NCI-H226 (cell line): ENCODE measurements at places on chromosomes 3 and 15.

DNA sequence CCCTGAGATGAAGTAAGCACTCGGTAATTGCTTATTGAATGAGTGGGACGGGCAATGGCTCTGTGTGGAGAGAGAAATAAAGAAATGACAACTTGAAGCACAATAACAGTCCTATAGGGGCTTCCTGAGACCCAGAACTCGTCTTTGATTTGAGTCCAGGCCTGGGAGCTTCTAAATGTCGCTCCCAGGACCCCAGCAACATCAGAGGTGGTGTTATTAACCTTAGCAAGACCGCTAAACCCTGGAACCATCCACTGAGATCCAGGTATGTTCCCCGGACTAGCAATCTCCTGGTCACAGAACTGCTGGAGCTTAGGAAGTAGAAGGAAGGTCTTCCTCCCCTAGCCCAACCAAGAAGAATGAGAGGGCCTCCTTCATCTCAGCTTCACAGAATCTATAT lies 160.0 kb downstream of the MINAR1 start:
- DNase-seq: no peak

GRCh38 chr3:43279532-43279931 lies 6.8 kb upstream of the SNRK start:
- DNase-seq: no peak

DNA sequence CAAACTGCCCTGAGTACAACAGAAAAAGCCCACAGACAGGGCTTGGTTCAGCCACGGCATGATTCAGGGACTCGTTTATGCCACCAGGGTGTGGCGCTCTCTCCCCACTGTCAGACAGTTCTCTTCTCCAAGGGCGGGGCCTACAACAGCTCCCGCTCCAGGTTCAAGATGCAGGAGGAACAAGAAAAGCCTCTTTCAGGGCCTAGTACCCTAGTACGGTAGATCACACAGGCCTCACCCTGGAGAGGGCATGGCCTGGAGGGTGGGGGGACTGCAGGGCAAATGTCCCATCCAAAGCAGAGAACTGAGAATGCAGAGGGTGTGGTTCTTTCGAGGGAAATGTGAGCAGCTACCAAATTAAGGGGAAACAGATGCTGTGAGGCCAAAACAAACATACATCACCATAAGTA lies 12.0 kb downstream of the MESD start:
- DNase-seq: no peak

DNA sequence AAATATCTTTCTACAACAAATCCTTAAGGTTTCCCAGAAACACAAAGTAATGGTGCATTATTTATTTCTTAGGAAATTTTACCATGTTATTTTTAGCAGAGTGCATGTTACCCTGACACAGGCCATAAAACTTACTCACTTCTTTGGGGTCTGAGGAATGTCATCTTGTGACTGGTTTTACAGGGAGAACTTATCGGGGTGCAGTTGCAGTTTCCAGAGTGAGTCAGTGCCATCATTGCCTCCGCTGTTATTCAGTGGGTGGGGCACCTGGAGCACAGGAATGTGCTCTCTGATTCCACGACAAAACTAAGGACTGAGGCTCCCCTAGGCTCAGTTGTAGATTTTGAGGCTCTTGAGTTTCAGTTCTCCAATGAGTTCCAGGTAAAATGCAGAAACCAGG lies 11.1 kb upstream of the GREM1 start:
- peak; percentile 27 for DNase-seq

DNA sequence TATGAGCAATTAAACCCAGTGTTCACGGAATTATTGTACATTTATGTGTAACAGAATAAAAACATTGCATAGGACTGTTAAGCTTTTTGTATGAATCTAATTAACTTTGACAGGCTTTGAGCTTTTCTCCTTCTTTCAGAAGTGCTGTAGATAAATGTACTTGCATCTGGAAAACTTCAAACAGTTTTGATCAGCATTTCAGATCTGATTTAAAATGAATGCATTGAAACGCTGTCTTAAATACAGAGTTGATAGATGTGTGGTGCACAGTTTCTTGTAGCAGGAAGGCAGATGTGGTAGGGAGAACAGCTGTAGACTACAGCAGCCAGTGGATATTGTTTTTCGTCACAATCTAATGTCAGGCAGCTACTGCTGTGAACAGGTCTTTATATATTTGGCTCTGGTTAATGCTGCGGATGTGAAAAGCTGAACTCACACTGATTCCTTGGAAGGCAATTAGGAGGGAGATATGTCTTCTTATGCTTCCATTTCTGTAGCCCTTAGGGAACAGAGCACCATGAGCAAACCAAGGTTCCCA lies 193.8 kb upstream of the GOLIM4 start:
- DNase-seq: no peak

GRCh38 chr15:69417581-69417980 lies 3.4 kb downstream of the KIF23 start:
- DNase-seq: no peak

DNA sequence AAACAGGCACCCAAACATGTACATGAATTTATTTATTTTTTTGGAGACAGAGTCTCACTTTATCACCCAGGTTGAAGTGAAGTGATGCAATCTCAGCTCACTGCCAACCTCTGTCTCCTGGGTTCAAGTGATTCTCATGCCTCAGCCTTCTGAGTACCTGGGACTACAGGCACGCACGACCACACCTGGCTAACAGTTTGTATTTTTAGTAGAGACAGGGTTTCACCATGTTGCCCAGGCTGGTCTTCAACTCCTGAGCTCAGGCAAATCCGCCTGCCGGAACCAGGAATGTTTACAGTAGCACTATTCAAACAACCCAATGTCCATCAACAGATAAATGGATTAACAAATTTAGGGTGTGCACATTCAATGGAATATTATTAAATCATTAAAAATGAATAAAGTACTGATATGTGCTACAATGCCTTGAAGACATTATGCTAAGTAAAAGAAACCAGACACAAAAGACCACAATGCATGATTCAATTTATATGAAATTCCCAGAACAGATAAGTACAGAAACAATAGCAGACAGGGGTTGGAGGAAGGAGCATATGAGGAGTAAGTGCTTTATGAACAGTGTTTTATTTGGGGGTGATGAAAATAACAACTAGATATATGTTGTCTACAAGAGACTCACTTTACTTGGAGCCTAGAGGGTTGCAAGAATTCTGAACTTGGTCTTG lies 1.3 kb downstream of the LEO1 start:
- DNase-seq: no peak

DNA sequence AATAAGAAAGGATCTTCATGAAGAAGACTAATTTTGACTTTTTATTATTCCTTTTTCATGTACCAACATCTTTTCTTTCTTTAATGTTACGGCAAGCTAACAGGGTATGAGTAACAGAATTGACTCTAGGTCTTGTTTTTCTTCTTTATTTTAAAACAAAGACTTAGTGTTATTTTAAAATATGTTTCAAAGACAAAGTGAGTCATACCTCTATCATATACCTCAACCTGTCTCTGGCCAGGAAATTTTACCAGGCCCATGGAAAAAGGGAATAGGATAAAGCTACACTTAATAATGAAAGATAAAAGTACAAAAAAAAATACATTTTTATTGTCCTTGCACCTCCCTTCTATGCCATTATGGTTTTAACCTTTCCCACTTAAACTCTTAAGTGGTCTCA lies 57.4 kb downstream of the ZNF148 start:
- no peak for DNase-seq

GRCh38 chr15:29449136-29449535 lies 179.5 kb upstream of the NSMCE3 start:
- DNase-seq: peak; percentile 8

DNA sequence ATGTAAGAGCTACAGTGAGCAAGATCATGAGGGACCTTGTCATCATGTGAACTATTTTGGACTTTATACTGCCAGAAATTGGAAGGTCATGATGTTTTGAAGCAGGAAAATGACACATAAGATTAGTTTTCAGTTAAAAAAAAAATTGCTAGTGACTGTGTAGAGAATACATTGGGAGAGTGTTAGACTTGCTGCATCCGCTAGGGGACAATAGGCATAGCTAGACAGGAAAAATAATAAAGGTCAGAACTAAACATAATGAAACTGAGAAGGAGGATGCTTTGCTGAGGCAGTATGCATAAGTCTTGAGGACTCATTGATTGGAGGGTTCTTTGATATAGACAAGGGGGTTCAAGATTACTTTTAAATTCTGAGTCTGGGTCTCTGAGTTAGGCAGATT lies 275.8 kb upstream of the KCNH8 start:
- no peak for DNase-seq

- DNase-seq: peak; percentile 37
Measured at GRCh38 chr3:15815696-15816095, 17.9 kb upstream of the ANKRD28 start.

DNA sequence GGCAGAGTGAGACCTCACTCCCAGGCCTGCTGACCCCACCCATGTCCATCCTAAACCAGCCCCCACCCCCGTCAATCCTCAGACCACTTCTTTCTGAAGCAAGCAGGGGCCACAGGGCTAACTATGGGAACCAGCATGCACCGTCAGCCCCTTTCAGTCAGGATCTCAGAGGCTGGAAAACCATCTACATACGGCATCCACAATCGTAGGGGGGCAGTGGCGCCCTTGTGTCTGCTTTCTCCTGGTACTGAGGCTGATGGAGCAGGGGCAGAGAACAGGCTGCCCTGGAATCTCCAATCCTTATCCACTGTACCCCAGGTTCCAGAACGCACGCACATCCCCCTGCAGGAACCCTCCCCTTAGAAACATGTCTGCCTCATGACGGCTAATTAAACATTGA lies 56.6 kb downstream of the XXYLT1 start:
- DNase-seq: no peak

- DNase-seq: no peak
Measured at GRCh38 chr15:44295750-44296431, 7.4 kb downstream of the GOLM2 start.

DNA sequence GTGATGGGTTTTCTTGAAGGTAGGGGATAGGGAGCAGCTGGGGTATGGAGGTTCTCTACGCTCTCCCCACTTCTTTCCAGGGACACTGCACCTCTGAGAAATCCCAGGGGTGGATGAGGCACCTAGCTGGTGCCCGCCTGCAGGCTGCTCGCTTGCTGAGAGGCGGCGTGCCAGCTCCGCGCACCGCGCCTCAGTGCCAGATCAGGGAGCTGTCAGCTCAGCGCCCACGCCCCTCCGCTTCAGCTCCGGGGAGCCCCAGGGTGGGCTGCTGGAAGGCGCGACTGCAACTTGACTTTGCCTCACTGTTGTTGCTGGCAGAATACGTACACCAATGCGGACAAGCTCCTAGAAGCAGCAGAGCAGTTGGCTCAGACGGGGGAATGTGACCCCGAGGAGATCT lies 345.7 kb upstream of the UMPS start:
- no peak for DNase-seq

- peak; percentile 33 for DNase-seq
Measured at GRCh38 chr3:193132964-193133363, 108.1 kb upstream of the PLAAT1 start.

DNA sequence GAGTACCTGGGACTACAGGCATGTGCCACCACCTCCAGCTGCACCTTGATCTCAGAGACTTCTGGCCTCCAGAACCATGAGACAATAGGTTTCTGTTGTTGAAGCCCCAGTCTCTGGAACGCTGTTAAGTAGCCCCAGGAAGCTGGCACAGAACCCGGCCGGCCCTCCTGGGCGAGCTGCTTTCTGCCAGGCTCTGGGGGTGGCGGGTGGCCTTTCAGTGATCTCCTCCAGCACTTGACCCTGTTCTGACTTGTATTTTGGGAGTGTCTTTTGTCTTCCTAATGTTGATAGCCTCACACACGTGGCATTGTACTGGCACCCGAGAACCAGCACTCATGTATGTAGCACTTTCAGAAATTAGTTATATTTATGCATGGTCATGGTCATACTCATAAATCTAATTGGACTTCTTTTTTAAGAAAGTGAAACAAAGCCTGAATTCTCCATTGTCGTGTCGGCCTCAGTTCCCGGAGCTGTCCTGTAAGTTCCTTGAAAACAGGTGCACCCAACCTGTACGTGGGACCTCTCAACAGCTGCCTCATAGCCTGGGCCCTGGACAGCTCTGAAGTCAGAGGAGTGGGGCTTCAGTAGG lies 74.0 kb downstream of the TFRC start:
- DNase-seq: no peak

DNA sequence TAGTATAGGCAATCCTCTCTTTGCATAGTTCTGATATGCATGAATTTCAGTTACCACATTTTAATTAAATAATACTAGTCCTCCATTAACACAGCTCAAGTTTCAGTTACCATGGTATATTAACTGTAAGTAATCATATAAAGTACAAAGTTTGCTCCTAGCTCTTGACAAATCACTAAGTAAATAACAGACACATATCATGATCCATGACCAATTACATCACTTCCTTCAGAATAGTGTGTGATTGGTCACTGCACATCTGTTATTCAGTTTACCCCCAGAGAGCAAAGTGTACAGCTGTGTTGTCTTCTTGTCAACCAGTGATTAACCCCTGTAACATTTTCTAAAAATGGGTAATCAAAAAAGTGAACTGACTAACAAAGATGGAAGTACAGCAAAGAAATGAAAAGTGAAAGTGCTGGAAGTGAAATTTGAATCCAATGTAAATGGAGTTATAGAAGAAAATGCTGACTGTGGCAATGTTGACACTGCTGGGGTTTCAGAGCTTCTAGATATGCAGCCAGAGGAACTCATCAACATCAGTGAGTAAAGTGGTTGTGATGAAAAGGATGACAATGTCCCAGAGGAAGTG lies 30.2 kb upstream of the LEKR1 start:
- DNase-seq: no peak

DNA sequence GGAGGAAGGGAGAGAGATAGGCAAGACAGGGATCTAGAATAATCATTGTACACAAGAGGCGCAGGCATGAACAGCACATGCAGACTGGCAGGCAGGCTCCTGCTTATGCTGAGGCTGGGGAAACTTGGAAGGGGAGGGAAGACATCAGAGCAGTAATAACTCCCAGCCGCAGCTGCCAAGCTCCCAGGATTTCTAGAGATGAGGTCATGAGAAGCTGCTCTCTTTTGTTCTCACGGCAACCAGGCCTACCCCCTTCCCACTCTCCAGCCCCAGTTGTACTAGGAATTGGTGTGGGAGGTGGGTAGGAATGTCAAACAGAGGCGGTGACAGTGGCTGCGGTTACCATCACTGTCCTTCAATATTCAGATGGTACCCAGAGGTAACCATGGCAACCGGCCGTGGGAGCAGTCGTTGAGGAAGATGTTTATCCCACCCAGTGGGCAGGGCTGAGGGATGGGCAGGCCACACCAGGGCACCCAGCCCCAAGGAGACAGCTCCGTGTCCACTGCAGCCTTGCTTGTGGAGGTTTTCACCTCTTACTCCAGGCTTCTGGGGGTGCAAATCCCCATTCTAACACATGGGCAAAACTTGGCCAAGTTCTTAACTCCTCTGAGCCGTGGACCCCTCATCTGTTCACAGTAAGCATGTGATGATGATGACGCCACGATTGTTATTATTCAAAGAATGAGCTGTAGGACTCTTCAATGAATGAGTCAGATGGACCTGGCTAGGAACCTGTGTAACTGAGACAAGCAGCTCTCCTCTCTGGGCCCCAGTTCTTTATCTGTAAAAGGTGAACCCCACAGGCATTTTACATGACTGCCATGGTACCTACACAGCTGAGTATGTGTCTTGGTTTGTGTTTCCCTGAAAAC lies 360.8 kb upstream of the PROK2 start:
- no peak for DNase-seq

- DNase-seq: peak; percentile 96
Measured at GRCh38 chr3:148866261-148866660, 1.2 kb downstream of the CPA3 start.
